ENCODE measurements at places on chromosomes 5 and 9.

- no peak for DNase-seq
Measured at GRCh38 chr5:113437111-113437510, 2.3 kb upstream of the TSSK1B start.

GRCh38 chr5:79936646-79937216 is 54.3 kb downstream of the MTX3 start:
- no peak for DNase-seq

DNA sequence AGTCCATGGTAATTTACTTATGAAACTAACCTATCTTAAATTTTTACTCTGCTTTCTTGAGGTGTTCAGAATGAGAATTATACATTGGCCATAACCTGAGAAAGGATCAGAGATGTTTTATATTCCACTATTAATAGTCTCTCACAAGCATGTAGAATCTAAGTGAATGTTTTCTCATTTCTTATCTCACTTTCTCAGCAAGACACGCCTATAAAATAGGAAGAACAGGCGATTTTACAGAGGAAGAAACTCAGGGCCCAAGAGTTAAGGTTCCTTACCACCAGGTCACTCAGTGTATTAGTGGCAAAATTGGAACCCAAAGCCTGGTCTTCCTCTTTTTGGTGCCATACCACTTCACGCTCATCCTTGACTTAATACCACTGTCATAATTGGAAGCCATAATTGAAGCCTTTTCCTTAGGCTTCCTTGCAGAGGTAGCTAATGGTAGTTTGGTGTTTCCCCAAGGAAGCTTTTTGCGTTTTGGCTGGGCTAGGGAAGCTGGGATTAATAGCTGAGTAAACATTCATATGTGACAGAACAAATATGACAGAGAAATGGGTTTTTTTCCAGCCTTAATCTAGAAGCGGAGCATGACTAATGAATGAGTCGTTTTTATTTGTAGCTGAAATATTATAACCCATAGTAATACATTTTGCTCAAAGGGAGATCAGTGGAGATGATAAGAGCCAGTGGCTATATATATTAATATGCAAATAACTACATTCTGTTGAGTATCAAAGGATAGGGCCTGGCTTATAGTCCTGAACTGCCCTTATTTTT is 16.9 kb downstream of the HMGXB3 start:
- no peak for DNase-seq

GRCh38 chr9:80651044-80651443 is 1038.3 kb downstream of the TLE1 start:
- DNase-seq = no peak

GRCh38 chr9:134546246-134546731 is 95.3 kb upstream of the COL5A1 start:
- DNase-seq = no peak

- DNase-seq = no peak
Measured at GRCh38 chr9:15578714-15579113, 25.9 kb downstream of the CCDC171 start.

GRCh38 chr5:134551901-134552300 is 26.4 kb downstream of the JADE2 start:
- no peak for DNase-seq

GRCh38 chr5:1152771-1153282 is 41.0 kb upstream of the SLC12A7 start:
- DNase-seq = no peak

DNA sequence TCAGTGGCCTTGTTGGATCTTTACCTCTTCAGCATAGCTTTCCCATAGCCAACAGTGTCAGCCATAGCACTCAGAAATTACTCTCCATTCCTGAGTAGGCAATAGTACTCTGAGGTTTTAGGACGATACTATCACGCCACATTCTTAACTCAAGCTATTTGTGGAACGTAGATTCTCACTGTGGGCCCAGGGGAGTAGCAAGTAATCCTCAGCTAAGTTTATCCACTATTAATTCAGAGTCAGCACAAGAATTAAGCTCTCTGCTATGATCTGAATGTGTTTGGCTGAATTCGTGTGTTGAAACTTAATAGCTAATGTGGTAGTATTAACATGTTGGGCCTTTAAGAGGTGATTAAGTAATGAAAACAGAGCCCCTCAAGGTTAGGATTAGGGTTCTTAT is 858.8 kb upstream of the NUDT12 start:
- DNase-seq = no peak

DNA sequence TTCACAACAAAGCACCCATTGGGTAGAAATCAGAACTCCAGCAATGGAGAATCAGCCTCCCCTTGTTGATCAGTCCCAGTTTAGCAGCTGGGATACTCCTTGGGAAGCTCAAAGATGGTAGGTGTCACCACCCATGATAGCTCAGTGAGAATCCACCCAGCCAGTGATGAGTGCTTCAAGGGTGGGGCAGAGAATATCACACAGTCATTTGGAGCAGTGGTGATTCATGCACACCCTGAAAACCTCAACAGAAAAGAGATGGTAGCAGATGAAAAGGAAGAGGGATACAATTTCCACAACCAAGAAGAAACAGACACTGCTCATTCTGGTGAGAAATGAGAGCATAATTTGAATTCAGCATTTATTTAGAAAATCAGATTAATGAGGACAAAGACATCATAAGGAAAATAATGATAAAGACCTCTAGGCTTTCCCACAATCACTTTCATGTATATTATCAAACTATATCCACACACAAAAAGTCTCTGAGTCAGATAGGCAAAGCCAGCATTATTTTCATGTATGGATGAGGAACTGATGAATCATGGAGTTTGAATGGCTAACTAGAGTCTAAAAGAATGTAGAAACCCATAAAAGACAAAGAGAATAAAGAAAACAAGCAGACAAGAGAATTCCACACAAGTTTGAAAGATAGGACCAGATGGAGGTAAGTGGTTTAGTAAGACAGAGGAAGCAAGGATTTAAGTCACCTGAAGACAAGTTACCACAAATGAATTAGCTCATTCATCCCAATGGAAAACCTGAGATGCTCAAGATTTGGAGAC is 82.9 kb downstream of the FEM1C start:
- DNase-seq = no peak

- DNase-seq = no peak
Measured at GRCh38 chr5:153670101-153670500, 179.6 kb downstream of the GRIA1 start.

- no peak for DNase-seq
Measured at GRCh38 chr5:170070556-170071412, 34.9 kb upstream of the FOXI1 start.

DNA sequence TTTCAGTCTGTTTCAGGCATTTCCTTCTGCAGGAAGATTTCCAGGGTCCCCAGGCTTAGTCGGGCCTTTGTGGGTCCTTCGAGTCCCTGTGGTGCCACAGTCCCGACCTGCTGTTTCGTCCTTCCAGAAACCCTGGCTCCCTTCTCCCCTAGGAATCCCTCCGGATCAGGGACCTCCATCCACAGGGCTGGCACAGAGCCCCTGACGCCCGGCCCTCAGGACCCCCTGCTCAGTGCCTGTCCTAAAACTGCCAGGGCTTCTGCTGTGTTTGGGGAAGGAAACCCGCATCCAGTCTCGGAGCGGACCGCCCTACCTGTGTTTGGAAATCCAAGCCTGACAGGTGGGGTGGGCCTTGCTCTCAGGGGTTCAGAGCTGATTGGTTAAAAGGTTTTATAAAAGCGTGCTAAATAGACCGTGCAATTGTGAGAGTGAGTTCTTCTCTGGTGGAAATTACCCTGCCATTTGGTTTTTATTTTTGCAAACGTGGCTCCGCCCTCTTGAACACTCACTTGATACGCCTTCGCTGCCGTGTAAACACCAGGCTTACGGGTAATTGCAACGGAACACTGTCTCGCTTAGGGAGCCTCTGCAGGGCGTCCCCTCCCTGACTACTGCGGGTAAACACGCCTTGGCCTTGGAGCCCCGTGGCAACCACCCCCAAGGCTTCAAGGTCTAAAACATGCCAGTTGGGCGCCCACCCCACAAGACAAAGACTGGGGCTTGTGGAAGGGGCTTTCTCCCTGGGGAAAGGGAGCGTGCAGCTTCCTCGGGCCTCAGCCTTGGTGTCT is 121.2 kb downstream of the PHF2 start:
- DNase-seq = no peak

GRCh38 chr5:592158-592557 is 20.0 kb upstream of the CEP72 start:
- DNase-seq = no peak

- DNase-seq = no peak
Measured at GRCh38 chr9:95438561-95439357, 78.0 kb downstream of the PTCH1 start.

DNA sequence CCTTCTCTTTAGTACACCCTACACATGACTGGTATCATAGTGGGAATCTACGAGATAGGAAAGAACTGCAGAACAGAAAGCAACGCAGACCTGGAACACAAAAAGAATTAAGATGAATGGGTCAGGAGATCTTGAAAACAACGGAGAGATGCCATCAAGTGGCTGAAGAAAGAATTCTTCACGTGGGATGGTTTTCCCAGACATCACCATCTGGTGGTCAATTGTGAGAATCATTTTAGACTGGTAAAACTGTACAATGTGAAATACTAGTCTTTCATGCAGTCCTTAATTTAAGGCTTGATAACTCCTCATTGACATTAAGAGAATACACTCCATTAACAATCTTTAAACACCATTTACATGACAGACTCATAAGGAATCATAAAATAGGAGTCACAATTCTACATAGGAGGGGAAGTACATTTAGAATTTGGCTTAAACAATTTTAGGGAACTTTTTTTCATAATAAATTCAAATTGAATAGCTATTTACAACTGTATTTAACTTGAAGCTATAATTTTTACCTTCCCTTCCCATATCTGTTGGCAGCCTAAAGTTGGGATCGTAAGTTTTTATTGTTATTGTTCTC is 128.4 kb upstream of the TRPM3 start:
- DNase-seq = no peak

DNA sequence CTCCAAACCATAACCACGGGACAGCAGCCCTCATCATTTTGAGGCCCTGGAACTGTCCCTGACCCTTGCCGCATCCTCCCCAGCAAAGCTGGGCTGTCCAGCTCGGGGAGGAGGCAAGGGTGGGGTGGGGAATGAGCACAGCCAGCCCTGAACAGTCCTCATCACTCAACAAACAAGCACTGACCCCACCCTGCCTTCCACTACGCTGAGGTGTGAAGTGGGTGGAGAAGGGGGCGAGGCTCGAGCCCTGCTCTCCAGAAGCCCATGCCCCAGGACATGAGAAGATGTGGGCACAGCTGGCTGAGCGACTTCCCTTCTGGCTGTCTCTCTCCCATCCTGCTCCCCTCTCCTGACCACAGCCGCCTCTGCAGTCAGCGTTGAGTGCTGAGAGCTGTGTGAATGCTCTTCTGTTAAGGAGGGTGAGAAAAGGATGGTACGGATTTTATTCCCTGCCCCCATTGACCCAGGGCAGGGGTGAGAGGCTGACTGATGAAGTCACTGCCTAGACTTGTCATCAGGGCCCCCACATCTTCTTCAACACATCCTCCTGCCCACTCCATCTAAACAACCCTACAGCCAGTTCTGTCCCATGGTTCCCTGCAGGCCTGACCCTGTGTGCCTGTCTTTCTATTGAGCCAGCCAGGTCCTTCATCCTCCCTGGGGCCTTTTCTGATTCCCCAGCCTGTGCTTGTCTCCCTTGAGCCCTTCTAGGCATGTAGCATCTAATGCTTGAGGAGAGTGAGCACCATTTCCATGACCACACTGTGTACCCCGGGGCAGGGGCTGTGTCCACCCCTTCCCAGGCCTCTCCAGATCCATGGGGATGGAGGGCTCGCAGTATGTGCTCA is 276.0 kb downstream of the FSTL4 start:
- no peak for DNase-seq

DNA sequence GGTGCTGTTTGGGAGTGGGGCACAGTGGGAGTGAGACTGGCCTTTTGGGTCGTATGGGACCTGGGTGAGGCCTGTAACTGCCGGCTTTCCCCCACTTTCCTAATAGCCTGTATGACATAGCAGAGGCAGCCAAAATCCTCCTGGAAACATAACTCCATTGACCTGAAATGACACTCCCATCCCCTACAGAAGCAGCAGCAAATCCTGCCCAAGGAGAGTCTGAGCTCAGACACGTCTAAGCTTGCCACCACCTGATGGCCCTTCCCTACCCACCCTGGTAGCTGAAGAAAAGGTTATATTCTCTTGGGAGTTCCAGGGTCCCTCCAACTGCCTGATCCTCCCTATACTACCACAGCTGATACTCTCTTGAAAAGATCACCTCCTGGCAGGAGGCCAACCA is 179.8 kb upstream of the ARRDC3 start:
- DNase-seq = no peak

DNA sequence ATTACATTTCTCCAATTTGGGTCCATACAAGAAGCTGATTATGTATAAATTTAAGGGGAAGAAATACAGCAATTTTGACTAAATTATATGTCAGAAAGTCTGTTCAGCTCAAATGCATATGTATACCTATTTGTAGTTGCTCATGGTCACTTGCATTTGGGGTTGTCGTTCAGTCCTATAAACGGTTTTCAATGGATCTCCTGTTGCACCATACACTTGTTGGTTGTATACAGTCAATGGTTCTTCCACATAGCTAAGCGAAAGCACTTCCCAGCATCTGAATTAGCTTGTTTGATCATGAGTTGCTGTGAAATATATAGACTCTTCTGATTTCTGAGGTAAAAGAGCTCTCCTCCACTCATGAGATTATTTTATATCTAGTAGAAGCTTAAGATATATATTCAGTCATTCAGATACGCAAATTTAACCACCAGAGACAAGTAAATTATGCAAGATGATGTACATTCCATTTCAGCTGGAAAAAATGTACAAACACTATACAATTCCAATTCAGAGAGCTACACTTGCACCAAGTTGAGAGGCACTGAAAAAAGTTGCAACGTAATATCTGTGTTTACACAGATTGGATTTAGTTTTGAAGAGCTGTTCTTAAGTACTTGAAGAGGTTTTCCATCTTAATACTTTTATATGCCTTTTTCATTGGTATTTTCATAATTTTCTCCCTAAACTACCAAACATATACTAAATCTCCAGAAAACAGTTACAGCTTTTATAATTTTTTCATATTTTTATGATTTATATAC is 64.4 kb upstream of the POU5F2 start:
- DNase-seq = no peak

DNA sequence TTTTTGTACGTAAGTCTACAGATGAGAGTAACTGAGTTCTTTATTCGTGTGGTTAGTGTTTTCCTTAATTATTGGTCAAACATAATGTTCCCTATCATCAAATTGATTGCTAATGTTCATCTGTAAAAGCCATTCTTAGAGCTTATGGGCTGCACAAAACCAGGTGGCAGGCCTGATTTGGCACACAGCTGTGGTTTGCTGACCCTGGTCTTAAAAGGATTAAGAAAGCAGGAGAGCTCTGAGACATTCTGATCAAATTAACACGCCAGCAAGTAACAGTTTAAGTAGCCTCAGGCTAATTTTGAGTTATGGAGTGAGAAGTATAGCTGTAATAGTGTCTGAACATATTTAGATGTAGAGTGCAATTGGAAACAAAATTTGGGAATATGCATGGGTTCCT is 63.2 kb downstream of the PRR16 start:
- DNase-seq = no peak

Measured in activated T-helper 1 cell treated with Interleukin-2 at 50 U/mL for 16 hours (primary cell).